ENCODE measurements at places on chromosomes 3 and 15.

DNA sequence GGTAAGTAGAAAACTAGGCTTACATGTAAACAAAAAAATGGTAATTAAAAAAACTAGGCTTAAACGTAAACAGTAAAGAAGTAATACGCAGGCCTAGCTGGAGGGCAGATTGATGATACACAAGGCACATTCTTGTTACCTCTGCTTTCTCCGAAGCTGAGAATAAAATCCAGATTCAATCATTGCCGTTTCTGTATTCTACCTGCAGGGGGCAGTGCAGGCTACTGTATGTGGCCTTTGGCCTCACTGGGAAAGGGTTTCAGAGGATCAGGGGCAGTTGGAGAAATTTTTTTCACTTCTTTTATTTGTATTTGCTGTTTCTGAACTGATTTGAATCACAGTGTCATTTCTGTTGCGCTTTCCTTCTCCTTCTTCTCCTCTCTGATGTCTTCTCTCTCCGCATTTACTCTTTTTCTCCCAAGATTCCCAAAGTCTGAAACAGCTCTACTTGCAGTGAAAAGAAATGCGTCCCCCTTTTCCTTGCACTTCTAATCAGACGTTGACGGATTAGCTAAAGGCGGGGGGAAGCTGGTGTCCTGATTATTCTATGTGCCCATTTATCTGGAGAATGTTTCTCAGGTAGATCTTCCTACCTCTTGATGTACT is 67.1 kb upstream of the MCTP2 start:
- no peak for DNase-seq

DNA sequence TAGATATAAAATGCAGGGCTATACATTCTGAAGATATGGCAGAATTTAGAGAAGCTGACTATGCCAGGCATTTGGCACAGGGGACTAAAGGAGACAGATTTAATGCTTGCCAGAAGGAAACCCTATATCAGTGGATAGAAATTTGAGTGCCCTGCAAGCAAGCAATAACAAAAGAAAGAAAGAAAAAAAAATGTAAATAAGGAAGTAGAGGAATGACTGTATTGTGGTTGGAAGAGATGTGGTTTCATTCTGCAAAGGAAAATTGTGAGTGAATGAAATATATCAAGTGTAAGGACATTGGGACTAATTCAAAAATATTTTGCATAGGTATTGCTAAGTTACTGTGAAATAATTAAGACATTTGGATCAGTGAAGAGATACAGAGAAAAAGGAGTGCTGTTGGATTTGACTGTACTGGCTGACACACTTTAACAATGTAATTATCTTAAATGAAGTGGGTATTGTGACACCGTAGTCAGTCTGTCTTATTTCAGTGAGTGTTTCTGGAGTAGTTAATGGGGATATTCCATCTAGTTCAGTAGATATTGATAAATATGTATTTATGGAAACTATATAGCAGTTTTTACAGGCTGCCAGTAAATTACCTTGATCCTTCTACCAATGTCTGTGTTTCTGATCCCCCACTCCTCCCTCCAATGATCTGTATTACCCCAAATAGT is 418.2 kb downstream of the CNTN4 start:
- DNase-seq, result no peak

- no peak for DNase-seq
Measured at GRCh38 chr15:48389691-48390143, 58.5 kb downstream of the DUT start.

- DNase-seq, result no peak
Measured at GRCh38 chr3:70298385-70298784, 14.1 kb downstream of the MDFIC2 start.

DNA sequence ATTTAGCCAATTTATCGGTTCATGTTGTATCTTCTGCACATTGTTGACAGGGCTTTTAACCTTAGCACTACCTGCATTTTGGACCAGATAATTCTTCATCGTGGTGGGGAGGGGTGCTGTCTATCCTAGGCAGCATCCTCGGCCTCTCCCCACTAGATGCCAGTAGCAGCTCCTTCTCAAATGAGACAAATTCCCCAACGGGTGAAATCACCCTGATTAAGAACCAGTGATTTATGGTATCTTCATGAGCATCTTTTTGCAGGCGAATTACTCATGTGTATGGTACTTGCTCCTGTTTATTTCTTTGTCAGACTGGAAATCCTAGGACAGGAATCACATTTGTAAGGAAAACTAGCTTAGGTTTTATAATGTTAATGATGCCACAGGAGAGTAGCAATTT is 68.0 kb downstream of the C3orf70 start:
- no peak for DNase-seq

GRCh38 chr3:67382536-67382935 is 271.9 kb downstream of the SUCLG2 start:
- no peak for DNase-seq

DNA sequence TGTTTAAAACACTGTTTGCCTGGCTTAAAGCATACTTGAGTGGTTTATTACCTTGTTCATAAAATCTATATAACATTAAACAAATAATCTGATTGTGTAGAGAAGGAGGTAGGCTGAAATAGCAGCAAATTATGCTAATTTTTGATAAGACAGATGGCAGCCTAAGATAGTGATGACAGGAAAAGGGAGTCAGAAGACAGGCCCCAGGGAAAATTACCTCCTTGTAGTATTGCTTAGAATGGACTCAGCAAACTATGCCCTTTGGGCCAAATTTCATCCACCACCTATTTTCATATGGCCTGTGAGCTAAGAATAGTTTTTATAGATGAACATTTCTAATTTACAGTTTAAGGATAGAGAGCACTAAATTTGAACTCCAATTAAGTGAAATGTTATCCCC is 37.8 kb downstream of the CHD2 start:
- DNase-seq, result no peak

DNA sequence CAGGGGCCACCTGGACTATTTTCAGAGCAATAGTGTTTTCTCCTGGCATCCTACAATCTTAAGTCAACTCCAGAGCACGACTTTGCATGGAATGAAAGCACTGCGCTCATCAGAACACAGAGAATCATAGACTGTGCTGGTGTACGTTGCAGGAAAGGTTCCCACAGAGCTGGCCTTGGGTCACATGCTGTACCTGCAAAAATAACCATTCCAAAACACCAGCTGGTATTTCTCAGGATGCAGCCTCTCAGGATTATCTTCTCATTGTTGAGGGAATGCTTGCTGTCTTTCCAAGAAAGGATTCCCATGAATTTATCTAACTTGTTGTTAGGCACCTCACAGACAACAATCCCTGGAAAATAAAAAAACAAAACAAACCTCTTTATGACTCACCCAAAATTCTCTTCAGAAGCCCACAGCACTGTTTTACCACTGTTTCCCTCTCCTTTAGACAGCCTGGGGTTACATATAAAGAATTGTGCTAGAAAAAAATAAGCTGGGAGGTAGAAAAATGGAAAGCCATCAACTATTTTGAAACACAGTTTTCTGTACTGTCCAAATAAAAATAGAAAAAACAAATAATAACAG is 131.7 kb downstream of the ATP8B4 start:
- DNase-seq, result no peak

- no peak for DNase-seq
Measured at GRCh38 chr15:101536875-101537405, 47.4 kb upstream of the PCSK6 start.

DNA sequence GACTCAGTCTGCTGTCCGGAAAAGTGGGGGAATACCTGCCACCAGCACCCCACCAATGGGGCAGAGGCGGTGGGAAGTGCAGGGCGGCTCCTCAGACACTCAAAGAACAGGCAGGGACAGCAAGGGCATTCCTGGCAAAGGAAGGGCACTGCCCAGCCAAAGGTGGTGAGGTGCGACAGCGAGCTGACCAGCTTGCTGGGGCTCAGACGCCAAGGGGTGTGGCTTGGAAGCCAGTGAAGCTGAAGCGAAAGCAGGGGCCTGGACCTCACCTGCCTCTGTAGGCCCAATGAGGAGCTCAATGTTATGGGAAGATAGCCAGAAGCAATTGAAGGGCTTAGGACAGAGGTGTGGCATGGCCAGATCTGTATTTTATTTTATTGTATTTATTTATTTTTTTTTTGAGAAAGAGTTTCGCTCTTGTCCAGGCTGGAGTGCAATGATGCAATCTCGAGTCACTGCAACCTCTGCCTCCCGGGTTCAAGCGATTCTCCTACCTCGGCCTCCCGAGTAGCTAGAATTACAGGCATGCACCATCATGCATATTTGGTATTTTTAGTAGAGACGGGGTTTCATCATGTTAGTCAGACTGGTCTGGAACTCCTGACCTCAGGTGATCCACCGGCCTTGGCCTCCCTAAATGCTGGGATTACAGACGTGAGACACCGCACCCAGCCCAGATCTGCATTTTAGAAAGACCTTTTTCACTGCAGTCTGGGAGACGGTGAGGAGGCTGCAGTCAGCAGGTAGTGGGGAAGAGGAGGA is 4.4 kb upstream of the LMAN1L start:
- no peak for DNase-seq

DNA sequence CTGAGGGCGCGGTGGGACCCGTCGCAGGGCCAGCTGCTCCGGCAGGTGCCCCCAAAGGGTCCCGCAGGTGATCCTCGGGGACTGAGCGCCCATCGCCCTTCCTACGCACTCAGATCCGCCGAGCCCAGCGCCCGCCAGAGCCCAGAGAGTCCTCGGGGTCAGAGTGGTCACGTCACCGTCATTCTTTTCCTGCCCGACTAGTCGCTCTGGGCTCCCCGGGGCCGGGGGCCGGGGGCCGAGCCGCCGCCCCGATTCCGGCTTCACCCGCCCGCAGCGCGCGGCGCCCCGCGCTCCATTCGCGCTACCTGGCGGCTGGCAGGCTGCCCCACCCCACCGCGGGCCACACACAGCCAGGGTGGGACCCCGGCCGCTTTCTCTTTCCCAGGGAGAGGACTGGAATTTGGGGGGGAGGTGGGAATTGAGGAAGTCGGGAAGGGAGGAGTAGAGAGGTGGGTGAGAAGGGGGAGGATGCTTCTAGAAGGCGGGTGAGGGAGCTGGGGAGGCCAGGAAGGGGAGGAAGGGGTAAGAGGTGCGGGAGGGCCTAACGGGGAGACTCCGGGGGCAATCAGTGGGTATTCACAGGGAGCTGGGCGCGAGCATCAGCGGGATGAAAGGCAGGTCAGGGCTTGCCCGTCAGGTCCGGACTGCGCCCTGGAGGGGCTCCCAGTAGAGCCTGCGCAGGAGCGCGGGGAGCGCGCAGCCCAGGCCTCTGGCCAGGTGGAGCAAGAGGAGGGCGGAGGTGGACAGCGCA is 36.1 kb upstream of the EPHB3 start:
- DNase-seq, result peak; percentile 47

DNA sequence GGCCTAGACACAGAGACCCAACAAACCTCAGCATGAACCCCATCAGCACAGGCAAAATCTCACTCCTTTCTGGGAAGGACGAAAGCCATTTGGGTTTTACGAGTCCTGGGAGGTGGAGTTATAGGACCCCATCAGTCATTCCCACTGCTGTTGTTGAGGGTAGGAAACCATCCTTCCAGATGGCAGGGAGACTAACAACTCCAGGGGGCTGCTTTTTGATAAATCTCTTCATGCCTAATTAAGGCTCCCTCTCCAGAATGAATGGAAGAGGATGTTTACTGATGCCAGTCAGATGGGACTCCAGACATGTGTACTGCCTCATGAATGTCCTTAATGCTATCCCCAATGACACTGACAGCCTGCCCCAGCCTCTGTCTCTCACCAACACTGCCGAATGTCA is 75.3 kb downstream of the ST8SIA2 start:
- no peak for DNase-seq

Measured in NCI-H510A (cell line).